Glomerular endothelial cell (primary cell): ENCODE measurements at places on chromosomes 4 and X. TPM values are rescaled to one million over a fixed set of nuclear protein-coding genes. Genes with fewer than 3 reads are reported as not detected.

Gene FDCSP
- not detected in 2 replicates for total RNA-seq

GRCh38 chr4:46249516-46249915 lies 125.7 kb upstream of the GABRG1 start:
- no peak for DNase-seq

DNA sequence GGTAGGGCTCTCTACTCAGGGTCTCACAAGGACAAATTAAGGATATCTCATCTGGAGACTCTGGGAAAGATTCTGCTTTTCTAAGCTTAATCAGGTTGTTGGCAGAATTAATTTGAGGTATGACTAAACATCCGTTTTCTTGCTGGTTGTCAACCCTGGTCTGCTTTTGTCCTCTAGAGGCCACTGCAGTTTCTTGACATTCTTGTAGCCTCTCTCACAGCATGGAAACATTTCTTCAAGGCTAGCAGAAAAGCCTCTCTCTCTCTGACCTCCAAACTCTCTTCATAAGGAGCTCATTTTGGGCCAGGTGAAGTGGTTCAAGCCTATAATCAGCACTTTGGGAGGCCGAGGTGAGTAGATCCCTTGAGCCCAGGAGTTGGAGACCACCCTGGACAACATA lies 749.5 kb upstream of the PCDH7 start:
- DNase-seq = no peak

DNA sequence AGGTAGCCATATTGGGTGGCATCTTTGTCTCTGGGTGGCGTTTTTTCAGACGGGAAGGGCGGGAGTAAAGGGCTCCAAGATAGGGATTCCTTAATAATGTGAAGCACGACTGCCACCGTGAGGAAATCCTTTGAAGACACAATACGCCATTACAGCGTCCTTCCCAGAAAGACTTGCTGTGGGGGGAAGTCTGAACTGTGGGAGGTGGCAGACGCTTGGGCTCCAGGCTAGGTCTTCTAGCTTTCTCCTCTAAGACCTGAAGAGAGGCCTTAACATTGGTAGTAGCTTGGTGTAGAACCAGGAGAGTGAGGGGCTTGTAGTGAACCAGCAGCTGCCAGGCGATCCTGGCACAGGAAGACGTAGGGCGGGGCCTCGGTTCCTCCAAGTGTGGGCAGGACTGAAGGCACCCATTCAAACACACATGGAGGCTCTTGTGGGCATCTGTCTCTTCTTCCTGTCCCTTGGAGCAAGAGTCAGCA lies 197.3 kb downstream of the OR13H1 start:
- no peak for DNase-seq

Gene TMSB15A
- total RNA-seq = 0.44 and 3.6 TPM in 2 replicates

Gene HPSE
- 3.5 and 6.0 TPM in 2 replicates for total RNA-seq

Gene SYP
- 0.18 TPM in 1 of 2 replicates, not detected in the other for total RNA-seq

Gene PDE5A
- 2.5 and 3.4 TPM in 2 replicates for total RNA-seq

Gene MAGEB2
- total RNA-seq = not detected in 2 replicates

Gene MFAP3L
- total RNA-seq = 1.6 and 3.1 TPM in 2 replicates

- DNase-seq = no peak
Observed at GRCh38 chr4:168743601-168744000, 246.7 kb downstream of the PALLD start.

Gene NPY2R
- total RNA-seq = not detected in 2 replicates

Gene ARHGAP36
- not detected in 2 replicates for total RNA-seq

DNA sequence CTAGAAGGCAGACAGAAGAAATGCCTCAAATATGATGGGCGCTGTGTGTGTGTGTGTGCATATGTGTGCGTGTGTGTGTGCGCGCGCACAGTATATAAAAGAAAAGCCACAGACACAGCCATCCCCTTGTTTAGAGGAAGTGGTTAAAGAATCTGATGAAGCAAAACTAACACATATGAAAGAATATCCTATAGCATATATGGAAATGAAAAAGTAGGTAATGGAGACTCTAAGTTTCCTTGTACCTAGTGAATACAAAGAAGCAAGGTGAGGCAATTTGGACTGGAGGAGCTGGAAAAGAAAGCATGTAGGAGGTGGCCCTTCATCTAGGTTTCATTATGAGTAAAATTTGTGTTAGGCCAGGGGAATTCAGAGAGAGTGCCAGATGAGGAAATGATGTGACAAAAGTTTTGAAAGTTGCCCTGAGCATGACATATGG lies 58.6 kb upstream of the MCF2 start:
- no peak for DNase-seq

DNA sequence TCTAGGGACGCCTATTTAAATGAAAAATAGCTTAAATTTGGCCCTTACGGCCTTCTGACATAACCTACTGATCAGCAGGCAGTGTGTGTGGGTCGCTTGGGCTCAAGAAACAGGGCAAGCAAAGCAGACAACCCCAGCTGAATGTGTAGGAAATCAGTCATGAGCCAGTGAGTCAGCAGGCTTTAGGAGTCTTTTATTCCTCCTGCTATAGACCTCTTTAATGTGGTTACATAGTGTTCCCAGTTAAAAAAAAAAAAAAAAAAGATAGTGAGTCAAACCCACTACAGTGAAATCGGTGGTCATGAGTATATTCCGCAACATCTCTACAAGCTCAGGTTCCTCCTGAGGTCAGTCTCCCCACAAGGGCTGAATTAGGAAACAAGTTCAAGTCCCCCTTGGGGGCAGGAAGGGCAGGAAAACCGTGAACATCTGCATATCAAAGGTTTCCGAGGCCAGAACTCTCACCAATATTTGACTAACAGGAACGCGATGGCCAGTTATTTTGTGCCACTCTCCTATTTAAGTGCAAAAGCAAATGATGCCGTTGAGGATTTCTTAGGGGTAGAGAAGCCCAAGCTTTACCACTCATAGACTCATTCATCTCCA lies 32.7 kb downstream of the ACSL1 start:
- peak; percentile 71 for DNase-seq
